HFFc6 (cell line): ENCODE measurements at places on chromosomes 7 and 10. TPM values are rescaled to one million over a fixed set of nuclear protein-coding genes. Genes with fewer than 3 reads are reported as not detected.

CDH23 gene
- total RNA-seq = not detected in 3 replicates

DNA sequence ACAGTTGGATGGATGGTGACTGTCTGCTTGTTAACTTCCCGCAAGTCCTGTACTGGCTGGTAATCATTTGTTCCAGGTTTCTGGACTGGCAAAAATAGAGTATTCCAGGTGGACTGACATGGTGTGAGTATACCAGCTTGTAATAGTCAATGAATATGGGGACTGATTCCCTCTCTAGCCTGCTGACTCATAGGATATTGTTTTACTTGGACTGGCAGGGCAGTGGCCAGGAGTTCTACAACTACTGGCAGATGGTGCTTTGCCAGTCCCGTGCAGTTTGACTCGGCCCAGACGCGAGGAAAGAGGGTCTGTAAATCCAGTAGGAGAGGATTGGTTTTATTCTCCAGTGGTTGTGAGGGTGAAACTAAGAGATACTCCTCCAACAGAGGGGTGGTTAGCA, 78.0 kb downstream of the PRR15 start:
- no peak for DNase-seq

DNA sequence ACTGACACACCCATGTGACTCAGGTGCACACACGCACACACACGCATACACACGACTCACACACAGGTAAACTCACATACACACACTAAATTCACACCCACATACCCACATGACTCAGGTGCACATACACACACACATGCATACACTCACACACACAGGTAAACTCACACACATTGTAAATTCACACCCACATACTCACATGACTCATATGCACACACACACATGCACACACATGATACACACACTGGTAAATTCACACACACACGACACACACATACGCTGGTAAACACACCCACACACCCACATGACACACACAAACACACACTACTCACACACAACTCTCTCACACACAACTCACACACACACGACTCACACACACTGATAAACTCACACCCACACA, 63.6 kb downstream of the TCERG1L start:
- DNase-seq = no peak

DNA sequence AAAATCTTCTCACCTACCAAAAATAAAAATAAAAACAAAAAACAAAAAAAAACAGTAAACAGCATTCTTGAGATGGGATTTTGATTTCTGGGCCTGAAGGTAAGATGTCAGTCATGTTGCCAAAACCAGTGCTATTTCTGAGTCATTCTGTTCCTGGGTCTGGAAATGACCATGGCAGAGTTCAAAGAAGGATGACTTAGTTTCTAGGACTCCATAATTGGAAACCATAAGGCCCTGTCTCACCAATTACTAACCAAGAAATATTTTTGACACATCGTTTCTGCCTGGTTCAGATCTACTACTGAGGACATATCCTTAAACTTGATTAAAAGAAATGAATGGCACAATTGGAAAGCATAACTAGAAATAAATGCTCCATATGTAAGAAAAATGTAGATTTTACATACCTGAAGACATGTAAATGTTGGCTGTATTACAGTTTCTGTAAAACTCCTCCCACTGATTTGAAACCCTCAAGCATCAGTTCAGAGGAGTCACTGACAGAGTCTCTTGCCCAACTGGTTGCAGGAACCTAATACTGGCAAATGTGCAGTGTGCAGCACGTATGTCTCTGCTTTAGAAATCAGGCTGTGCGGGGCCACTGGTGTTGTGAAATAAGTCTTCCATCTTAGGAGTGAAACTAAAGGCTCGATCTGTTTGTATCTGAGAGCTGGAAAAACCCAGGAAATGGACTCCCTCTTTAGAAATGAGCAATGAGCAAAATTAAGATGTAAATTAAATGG, 84.8 kb upstream of the EGR2 start:
- DNase-seq = no peak

- no peak for DNase-seq
Observed at GRCh38 chr10:109859221-109859620, 64.1 kb downstream of the XPNPEP1 start.
